ENCODE measurements at places on chromosomes 5 and 9.
A peak's percentile ranks its signal among the peaks of the same experiment; 100 is the strongest.

DNA sequence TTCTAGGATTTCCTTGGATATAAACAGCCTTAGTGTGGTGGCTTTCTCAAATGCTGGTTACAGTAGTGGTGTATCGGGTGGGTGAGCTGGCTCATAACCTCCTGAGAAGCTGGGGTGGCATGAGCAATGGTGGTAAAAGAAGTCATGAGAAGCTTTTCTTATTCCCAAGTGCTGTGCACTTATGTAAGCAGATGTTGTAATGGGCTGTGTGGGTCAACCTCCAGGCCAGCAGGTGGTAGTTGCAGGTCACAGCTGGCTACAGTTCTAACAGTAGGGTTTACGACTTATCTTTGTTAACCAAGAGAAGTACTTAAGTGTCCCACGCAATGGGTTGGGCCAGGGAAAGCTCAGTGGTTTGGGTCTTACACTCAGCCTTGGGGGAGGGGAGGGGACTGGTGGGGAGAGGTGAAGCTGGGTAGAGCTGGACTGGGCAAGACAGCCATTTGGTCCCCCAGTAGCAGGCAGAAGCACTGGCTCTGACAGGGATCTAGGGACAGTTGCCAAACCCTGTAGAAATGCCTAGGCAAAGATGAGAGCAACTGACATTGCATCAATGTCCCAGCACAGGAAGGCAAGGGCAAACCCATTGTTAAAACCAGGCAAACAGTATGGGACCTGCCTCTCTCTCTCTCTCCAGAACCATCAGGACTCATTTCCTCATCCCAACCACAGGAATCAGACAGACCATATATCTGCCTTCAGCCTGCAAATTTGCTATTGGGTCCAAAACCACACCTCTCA, 76.8 kb downstream of the RNF130 start:
- DNase-seq = no peak

DNA sequence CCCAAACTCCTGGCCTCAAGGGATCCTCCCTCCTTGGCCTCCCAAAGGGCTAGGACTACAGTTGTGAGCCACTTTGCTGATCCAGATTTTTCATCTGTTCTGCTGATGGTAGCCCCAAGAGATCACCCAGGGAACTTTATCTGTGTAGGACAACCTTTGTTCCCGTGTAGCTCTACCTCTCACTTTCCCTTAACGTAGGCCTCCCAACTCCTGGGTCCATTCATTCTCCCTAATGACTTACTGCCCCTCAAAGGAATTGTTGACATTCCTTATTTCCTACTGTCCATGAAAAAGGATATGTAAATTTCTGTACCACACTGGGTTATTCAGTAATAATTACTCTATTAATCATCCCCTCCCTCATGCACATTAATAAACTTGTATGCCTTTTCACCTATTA, 51.0 kb upstream of the PHF24 start:
- DNase-seq = no peak

- no peak for DNase-seq
These were observed 106.8 kb upstream of the GPBP1 start for GRCh38 chr5:57066924-57067596.

GRCh38 chr9:129491487-129491855, 129.4 kb downstream of the C9orf50 start:
- no peak for DNase-seq

GRCh38 chr5:82834151-82834550, 243.0 kb downstream of the TMEM167A start:
- no peak for DNase-seq

GRCh38 chr9:38051780-38052546, 17.1 kb downstream of the SHB start:
- DNase-seq = no peak

GRCh38 chr5:89301321-89302025, 418.5 kb upstream of the MEF2C start:
- no peak for DNase-seq

GRCh38 chr9:83473488-83473971, 64.7 kb downstream of the FRMD3 start:
- no peak for DNase-seq

- DNase-seq = peak; percentile 74
These were observed 291.2 kb downstream of the ADAMTS6 start for GRCh38 chr5:65190328-65191053.

DNA sequence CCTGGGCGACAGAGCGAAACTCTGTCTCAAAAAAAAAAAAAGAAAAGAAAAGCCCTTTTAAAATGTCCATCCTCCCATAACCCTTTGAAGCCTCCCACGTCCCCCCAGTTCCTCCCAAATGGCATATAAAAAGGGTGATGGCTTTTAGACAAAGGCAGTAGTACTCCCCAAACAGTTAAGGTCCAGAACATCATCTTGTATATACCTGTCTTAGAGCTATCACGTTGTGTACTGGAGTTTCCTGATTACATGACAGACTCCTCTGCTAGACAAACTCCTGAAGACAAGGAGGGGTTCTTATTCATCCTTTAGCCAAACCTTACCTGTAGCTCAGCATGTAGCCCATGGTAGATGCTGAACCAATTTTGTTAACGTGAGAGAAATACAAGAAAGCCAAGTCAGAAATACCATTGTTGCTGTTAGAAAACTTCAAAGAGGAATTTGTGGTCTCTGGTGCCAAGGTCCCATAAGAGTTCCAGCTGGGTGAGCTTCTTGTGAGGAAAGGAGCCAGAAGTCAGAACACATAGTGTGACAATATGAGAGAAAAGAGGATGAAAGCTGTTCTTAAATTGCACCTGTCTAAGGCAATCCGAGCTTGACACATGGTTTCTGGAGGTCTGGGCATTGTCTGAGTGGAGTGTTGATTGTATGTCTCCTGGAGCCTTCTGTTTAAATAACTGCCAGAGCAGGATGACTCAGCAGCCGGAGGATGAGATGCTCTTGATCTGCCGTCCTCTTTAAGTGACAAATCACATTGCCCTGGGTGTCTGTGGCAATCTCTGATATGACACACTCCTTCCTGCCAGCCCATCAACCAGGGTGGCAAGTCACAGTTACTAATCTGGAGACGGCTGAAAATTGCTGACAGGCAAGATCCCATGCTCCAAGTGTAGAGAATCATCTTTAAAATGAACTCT, 69.1 kb downstream of the ARRDC3 start:
- DNase-seq = peak; percentile 85

DNA sequence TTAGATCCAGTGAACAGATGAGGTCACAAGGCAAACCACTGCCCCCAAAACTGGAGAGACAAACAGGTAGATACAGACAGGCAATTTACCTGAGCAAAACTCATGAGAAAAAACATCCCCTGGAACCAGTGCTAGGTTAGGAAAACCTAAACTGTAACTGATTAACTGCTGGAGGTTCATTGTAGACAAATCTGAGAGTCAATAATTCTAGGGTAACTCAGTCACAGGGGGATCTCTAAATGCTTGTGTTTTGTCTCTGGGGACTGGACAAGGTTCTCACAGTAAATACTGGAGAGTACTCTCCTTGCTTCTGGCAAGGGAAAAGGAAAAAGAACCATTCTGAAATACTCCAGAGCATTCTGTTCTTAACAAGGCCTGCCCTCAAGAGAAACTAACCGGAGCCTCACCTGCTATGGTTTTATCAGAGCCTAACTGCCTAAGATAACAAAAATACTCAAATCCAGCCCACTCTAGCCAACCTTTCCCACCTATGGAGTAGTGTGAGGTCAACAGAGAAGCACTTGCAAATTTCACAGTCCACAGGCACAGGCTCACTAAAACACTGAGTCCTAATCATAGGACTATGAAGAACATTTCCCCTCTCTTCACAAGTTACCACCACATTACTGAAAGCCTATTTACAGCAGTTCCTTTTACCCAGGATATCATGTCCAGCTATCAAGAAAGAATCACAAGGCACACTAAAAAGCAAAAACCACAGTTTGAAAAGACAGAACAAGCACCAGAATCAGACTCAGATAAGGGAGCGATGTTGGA, 139.9 kb upstream of the ACOT12 start:
- no peak for DNase-seq

GRCh38 chr9:99430301-99430700, 208.2 kb downstream of the SEC61B start:
- DNase-seq = no peak

DNA sequence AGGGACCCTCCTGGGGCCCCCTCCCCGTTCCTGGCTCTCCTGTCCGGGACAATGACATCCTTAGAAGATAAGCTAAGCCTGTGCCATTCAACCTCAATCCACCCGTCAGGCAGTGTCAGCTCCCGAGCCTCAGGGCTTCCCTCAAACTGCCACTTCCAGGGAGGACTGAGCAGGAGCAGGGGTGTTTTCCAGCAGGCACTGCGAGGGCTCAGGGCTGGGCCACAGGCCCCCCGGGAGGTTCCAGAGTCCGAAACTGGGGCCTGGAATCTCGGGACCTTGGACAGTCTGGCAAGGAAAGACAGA, 26.2 kb downstream of the LHX3 start:
- DNase-seq = no peak

DNA sequence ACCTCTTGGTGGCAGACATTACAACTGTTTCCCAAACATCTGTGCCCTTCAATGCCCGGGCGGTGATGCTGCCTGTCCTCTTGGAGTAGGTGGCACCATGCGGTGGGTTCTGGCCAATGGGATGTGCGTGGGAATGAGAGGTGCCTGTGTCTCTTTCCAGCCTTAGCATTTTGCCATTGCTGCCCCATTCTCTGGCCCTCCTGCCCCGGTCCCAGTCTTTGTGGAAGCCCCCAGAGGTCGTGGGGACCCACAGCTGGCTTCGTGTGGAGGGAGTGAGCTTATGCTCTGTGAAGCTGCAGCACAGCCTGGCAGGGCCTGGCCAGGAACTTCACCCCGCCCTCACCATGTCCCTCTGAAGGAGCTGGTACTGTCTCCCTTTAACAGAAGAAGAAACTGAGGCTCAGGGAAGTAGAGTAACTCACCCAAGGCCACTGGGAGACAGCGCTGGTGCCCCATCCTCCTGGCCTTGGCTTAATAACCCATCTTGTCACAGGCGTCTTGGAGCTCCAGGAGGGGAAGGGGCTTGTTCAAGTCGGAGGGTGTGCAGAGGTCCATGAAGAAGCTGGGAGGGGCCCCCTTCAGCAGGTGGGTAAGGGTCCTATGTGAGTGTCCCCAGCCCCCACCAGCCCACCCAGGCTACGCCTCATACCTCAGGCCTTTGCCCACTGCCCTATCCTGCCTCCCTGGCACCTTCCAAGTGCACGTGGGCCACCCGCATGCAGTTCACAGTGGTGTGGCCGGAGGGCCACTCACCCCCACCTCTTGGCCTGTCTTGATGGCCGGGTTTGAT, 173.6 kb downstream of the GAPVD1 start:
- DNase-seq = no peak

GRCh38 chr5:120396186-120396585, 67.9 kb upstream of the PRR16 start:
- DNase-seq = peak; percentile 30

DNA sequence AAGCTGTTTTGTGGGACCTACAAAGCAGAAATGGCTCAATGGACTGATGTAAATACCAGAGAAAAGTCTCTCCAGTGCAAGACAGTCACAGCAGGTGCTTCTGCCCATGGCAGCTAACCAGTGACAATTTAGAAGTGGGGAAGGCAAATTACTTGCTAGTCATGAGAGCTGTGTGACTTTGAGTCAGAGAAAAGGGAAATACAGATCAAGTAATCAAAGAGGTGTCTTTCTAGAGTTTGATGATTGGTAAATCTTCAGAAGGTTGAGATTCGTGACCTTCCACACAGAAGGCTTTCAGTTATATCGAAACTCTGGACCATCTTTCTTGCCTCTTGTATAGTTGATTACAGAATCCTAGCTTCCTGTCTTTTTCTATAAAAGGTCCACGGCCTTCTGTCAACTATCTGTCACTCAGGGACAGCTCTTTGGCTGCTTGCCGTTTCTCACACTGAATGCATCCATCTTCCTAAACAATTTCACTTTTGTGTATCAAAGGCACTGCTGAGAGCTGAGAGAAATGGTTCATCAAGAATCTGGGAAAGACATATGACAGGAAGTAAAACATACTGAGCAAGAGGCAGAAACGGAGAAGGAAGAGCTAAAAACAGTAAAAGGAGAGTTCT, 993.9 kb upstream of the ACO1 start:
- DNase-seq = no peak

GRCh38 chr5:134445856-134446818, 34.5 kb upstream of the CDKN2AIPNL start:
- DNase-seq = no peak

DNA sequence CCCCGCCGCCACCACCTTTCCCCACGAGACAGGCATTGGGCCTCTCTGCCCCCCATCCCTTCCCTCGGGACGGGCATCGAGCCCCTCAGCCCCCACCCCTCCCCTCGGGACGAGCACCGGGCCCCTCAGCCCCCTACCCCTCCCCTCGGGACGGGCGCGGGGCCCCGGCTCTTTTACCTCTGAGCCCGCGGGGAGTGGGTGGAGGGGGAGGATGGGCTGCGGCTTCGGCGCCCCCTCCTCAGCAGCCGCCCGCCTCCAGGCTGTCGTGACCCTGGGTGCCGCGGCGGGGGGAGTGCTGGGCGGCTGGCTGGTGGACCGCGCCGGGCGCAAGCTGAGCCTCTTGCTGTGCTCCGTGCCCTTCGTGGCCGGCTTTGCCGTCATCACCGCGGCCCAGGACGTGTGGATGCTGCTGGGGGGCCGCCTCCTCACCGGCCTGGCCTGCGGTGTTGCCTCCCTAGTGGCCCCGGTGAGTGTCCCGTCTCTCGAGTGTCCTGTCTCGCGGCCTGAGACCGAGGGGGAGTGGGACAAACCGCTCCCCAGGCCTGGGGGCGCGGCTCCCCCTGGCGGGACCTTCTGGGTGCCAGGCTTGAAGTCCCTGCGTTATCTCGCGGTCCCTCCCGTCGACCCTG, 791 bp downstream of the SLC2A8 start:
- DNase-seq = peak; percentile 62

GRCh38 chr5:145739843-145740242, 95.3 kb downstream of the PRELID2 start:
- no peak for DNase-seq

GRCh38 chr5:126494393-126494792, 71.2 kb downstream of the GRAMD2B start:
- no peak for DNase-seq

GRCh38 chr5:79791843-79792242, 102.2 kb downstream of the CMYA5 start:
- DNase-seq = no peak

DNA sequence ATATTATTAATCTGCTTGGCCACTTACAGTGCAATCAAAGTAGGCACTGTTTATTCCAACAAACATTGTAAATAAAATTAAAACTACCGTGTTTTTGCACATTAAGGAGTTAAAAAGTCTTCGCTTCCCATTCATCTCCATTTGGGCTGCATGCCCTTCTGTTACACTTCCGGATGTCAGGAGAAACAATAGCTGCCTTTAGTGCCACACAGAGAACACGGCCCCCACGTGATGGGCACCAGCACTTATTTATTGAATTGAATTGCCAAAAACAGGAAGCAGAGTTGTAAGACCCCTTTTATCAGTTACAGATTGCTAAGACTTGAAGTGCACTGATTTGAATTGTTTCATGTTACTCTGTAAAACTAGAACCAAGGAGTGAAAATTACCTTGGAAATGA, 80.4 kb downstream of the LHFPL2 start:
- no peak for DNase-seq

DNA sequence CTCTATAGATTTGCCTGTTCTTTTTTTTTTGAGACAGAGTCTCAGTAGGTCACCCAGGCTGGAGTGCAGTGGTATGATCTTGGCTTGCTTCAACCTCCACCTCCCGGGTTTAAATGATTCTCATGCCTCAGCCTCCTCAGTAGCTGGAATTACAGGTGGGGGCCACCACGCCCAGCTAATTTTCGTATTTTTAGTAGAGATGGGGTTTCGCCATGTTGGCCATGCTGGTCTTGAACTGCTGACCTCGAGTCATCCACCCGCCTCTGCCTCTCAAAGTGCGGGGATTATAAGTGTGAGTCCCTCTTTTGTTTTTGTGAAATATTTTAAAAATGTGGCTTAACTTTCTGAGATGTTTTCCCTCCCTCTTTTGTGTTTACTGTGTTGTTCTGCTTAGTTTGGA, 29.2 kb downstream of the HSPA4 start:
- DNase-seq = no peak

Measured in umbilical cord (tissue), 2 donors.